Calu3 (cell line): ENCODE measurements at places on chromosomes 16 and 17. TPM values are rescaled to one million over a fixed set of nuclear protein-coding genes. Genes with fewer than 3 reads are reported as not detected.

KRTAP9-4 gene
- total RNA-seq, result not detected in 2 replicates

PABPN1L gene
- not detected in 2 replicates for total RNA-seq

CACNG5 gene
- not detected in 2 replicates for total RNA-seq

GNG13 gene
- total RNA-seq, result not detected in 2 replicates

CCL23 gene
- total RNA-seq, result not detected in 2 replicates

SOCS1 gene
- 4.8 and 5.8 TPM in 2 replicates for total RNA-seq

TM4SF5 gene
- 0.54 and 0.56 TPM in 2 replicates for total RNA-seq

PRSS33 gene
- total RNA-seq, result 7.9 and 13.2 TPM in 2 replicates
